Uterus (tissue), 4 donors: ENCODE measurements at places on chromosomes 1 and 21. TPM values are rescaled to one million over a fixed set of nuclear protein-coding genes. Genes with fewer than 3 reads are reported as not detected.
A peak's percentile ranks its signal among the peaks of the same experiment; 100 is the strongest.

- no peak for DNase-seq
Measured at GRCh38 chr1:170218257-170218650, 72.5 kb downstream of the NTMT2 start.

DNA sequence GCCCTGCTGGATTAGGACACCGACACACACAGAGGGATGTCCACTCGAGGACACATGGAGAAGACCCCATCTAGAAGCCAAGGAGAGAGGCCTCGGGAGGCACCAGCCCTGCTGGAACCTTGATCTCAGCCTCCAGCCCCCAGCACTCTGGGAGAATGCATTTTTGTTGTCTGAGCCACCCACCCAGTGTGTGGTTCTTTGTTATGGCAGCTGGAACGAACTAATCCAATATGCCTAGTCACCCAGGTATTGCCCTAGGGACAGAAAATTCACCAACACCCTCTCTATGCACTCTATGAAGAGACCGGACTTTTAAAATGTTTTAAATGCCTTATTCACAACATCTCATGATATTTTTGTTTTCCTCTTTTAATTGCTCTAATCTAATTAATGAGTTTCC is 117.4 kb downstream of the CRYAA start:
- no peak for DNase-seq

DNA sequence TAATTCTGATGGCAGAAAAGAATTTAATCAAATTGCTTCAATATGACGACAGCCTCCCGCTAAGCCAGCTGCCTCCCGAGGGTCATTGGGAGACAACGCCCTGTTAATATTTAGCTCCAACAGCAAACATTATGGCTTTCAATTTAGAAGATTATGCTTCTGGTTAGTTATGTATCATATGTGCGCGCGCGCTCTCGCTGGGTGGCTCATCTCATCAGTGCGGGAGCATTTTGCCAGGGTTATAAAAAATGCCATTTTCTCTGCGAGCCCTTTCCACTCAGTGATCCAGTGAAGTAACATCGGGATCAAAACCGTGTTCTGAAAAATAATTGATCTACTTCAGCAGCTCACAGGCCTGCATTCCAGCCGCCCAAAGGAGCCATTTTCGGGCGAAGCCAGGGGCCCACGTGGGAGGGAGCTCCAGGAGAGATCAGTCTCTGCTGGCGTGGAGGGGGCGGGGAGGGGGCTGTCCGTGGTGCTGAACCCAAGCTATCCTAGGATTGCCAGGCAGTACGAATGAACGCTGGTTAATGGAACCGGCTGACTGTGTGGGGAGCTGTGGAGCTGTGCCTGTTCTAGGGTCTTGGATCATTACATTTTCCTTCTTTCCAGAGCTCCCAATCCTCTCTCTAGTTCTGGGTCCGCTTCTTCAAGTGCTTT is 219.1 kb upstream of the ZC3H12A start:
- DNase-seq, result no peak

GRCh38 chr1:43402089-43402865 is 12.6 kb downstream of the SZT2 start:
- no peak for DNase-seq

DNA sequence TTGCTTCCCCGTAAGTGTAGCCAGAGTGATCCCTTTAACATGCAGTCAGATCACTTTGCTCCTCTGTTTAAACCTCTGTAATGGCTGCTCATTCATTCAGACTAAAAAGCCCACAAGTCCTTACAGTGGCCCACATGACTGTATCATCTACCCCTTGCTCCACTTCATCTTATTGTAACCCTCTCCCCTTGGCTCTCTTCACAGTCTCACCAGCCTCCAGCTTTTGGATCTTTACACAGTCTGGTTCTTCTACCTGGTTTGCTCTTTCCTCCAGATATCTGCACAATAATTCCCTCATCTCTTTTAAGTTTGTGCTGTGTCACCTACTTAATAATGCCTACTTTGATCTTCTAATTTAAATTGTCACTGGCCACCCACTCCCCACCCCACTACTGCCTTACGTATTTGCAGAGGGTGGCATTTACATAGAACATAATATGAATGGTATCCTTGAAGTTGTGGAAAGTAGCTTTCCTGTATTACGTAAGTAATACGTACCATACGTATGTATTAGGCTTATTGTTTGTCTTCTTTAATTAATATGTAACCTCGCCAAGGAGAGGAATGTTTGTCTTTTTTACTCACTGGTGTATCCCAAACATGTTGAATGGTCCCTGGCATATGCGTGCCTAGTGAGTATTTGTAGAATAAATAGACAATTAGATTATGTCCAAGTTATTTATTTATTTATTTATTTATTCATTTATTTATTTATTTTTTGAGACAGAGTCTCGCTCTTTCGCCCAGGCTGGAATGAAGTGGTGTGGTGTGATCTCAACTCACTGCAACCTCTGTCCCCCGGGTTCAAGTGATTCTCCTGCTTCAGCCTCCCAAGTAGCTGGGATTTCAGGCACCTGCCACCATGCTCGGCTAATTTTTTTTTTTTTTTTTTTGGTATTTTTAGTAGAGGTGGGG is 48.6 kb downstream of the TSNAX start:
- no peak for DNase-seq

DNA sequence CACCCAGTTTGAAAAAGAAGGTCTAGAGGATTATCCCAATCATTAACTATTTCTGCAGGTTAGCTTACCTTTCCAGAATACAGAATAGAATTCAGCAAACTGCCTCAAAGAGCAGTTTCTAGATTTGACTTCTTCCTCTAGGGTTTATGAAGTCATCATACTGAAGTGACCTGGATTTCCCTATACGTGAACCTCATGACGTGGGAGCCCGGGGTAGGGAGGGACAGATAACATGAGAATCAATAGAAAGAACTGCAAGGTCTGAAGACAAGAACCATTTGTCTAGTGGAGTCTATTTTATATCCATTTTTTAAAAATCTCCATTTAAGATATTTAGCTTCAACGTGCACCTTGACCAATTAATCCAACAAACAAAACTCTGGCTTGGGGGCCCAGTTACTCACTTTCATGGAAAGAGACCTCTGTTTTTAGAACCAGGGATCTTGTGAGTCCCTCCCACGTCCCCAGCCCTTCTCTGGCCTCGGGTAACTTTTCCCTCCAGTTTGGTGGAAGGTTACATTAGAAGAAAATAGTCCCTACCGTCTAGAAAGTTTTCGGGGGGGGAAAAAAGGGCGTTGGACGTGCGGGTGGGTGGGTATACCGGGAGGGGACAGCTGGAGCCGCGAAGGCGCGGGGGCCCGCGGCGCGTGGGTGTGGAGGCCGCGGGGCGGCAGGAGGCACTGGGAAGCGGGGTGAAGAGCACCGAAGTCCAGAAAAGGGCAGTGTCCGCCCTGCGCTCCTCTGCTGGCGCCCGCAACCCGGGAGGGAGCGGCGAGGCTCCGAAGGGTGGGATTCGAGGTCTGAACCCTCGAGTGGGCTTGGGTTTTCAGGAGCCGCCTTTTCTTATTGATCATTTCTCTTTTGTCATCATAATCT is 13.8 kb upstream of the POGZ start:
- DNase-seq, result peak; percentile 66

The FCRL5 gene
- not detected for total RNA-seq

The SHE gene
- 18.5 TPM for total RNA-seq
